ENCODE measurements at places on chromosomes 4 and X.

- DNase-seq, result no peak
Observed at GRCh38 chr4:146522869-146523205, 1.1 kb upstream of the SLC10A7 start.

- no peak for DNase-seq
Observed at GRCh38 chrX:6738518-6739470, 203.9 kb upstream of the VCX3A start.

DNA sequence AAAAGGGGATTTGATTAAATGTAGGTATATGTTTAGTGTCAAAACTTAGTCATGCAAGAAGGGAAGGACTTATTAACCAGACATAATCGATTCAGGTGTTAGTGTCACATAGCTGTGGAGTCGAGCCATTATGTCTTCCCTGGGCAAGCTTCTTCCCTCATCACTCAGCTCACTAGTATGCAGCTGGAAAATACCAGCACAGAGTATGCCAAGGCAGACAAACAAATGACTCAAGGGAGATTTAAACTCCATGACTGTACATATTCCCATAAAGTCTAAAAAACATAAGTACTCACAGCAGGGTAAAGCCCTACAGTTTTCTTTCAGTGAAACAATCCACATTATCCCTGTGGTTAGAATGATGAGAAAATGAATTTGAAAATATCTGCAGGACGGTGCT, 304.5 kb downstream of the CBLL2 start:
- DNase-seq, result no peak

DNA sequence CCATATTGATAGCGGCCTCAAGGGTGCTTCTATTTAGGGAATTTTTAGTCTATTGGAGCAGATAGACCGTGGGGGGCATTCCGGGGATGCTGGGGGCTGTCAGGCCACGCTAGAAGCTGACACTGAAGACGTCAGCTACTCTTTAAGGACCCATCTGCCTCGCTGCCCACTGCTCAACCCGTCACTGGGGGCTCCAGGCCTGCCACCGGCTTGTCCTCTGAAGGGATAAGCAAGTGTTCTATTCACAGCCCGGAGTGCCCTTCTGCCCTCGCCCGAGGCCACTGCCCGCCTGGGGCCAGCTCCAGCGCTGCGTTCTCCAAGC, 679 bp upstream of the MSL3 start:
- DNase-seq, result no peak

DNA sequence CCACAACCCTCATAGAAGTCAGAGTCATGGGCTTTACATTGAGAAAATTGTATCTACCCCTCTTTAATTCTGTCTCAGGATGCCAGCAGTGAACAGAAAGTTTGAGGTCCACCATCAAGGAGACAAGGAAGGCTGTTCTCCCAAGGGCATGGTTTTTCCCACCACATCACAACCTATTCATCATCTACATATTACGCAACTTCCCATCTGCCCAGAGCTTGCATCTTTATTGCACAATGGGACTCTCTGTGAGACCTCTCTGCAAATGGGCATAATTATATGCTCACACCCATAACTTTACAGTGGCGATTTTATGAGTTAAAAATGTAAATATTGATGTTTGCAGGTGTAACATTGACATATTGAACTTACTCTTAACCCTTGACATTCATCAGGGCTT, 38.9 kb downstream of the PAGE2 start:
- no peak for DNase-seq

DNA sequence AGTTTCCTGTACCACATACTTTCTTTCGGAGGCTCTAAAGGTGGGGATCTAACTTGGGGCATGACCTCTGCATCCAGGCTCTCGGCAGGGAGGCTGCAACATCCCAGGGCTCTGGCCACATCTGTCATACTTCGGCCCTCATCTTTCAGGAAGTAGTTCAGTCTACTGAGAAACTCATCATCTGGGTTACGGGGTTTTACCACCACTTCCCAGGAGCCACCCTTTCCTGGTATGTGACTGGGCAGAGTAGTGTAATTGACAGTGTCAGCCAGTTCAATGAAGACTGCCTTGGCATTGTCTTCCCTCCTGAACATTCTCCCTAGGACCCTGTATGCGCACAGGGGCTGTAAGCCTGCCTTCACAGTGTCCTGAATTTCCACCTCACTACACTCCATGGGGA, 2.8 kb downstream of the PNMA5 start:
- DNase-seq, result no peak

DNA sequence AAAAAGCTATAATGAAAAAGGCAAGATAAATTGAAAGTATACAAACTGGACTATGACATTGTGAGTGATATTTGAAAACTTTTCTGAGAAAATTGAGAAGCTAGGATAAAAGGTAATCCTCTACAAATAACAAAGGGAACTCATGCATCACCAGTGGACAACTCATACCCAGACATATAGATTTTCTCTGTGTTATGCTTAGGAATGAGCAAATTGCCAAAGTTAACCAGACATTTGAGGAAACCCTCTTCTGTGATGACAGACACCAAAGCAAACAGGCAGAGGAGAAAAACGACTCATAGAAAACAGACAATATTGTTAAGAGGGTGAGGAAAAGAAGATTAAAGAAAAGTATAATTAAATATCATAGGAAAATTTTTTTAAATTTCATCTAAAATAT, 186.5 kb downstream of the MAB21L2 start:
- no peak for DNase-seq

Measured in neural crest cell (in vitro differentiated cells).